ENCODE measurements at places on chromosomes 16 and 17.

- DNase-seq, result no peak
These were observed 4.0 kb downstream of the CD300H start for GRCh38 chr17:74563358-74563757.

DNA sequence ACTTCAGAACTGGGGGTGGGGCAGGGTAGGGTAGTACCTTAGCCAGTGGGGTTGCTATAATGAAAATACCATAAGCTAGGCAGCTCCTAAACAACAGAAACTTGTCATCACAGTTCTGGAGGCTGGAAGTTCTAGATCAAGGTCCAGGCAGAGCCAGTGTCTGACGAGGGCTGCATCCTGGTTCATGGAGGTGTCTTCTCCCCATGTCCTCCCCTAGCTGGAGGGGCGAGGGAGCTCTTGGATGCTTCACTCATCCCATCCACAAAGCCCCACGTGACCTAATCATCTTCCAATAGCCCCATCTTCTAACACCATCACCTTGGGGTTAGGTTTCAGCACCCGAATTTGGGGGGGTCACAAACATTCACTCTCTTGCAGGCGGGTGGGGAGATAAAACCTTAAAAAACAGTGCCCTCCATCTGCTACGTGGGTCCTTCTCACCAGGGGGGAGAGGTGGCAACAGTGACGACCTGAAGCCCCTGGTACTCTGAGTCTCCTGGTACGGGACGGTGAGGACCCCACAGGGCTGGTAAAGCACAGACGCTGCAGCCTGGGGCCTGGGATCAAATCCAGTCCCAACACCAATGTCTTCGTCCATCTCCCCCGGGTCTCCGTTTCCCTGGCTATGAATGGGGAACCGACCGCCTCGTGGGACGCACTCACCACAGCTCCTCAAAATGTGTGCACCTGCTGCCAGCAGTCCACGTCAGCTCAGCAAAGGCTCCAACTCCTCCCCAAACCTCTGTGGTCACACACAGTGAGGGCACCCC is 22.8 kb downstream of the RAB40B start:
- DNase-seq, result no peak

DNA sequence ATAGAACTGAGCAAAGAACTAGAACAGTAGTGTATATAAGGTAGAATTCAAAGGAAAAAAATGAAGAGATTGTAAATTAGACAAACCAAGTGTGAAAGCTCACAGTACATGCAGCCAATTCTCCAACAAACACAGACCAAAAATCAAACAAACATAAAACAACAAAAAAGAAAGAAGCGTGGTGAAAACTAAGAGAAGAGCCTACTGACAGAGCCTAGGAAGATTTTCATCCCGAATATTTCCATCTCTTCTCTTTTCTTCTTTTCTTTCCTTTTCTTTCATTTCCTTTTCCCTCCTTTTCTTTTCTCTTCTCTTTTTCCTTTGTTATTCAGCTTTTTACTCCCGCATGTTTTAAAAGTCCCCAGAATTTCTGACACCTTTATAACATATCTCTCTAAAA is 1103.6 kb downstream of the CDH8 start:
- DNase-seq, result no peak

GRCh38 chr16:11205754-11206581 is 50.0 kb downstream of the SOCS1 start:
- no peak for DNase-seq

GRCh38 chr17:34302636-34303035 is 16.6 kb upstream of the CCL8 start:
- no peak for DNase-seq

DNA sequence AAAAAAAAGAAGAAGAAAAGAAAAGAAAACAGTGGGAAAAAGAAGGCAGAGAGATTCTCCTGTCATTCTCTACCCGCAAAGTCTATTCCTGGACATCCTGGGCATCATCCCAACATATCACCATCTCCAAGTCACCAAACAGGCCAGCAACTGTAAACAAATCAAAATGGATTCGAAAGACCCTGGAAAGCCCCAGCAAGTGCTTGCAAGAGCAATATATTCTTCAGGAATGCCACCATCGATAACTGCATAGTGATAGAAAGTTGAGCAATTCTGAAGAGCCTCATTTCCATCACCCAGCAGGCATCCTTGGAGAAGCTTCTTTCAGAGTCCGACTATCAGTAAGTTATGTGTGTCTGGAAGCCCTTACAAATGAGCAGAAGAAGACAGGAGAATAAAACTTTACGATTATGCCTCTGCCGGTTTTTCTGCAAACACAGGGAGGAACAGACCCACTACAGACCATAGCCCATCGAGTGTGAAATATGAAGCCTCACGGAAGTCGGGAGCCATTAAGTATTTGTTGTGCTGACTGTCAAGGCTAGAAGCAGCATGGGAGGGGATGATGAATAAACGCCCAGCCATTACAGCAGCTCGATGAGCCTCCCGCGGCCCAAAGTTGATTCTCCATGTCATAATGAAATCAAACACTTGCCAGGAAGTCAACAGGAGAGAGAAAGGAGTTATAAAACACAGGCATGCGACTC is 64.5 kb upstream of the SEC14L1 start:
- DNase-seq, result no peak

GRCh38 chr17:4318596-4318995 is 47.9 kb downstream of the UBE2G1 start:
- no peak for DNase-seq

DNA sequence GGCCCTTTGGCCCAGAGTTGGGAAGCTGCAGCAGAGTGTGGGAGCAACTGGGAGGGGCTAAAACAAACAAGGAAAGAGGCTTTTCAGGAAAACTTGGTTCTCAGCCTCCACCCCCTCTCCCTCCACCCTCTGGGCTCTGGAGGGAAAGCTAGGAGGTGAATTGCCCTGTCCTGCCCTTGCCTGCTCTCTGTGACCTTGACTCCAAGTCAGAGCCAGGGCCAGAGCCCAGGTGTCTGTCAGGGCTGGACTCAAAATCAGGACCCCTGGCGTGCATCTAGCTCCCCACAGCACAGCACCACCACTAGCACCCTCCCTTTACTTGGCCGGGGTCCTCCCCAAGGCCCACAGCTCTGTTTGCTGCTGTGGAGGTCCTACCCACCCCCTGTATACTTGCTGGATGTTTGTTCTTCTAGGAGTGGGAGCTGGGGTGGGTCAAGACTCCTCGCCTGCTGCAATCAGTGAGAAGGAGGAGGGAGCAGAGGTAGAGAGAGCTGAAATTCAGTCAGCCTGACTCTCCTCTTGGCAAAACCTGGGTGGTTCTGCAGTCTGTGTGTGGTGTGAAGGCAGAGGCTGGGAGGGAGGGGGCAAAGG is 2.8 kb upstream of the NR1D1 start:
- no peak for DNase-seq

GRCh38 chr17:4248504-4249277 is 15.1 kb downstream of the ANKFY1 start:
- DNase-seq, result no peak

DNA sequence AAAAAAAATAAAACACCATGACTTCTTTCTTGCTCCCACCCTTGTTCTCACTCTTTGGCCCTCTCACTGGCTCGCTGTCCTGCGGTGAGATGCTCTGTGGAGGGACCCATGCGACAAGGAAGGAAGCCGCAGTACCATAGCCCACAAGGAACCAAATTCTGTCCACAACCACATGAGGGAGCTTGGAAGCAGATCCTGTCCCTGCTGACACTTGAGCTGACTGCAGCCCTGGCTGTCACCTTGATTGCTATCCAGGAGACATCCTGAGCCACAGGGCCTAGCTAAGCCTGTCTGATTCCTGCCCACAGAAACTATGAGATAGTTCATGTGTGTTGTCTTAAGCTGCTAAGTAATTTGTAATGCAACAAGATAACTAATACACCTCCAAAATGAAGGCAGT is 4.8 kb upstream of the MT2A start:
- peak; percentile 23 for DNase-seq

DNA sequence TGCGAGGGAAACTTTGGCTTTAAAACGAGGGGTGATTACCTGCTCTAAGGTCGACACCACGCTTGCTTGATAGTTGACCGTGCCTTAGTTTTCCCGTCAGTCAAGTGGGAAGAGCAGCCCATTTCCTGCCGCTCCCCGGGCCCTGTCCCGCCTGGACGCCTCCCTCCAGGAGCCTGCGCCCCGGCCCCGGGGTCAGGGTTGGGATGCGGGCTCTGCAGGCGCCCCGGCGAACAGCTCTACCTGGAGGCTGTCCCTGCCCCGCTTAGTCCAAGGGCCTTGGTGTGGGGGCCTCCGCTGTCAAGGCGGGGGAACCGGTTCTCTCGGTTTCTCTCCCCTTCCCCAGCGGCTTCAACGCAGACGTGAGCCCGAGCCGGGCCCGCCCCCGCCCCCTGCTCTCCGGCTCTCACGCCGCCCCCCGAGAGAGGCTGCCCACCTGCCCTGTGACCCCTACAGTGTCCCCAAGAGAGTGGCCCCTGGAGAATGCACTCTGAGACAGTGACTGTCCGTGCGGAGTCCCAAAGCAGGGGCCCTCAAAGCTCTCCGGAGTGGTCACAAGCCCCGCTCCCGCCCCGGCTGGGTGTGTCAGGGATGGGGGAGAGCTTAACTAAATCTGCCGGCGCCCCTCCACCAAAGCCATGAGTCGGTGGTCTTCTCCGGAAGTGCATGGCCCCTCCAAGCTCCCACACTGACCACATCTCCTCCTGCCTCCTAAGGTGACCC is 117.4 kb upstream of the SMURF2 start:
- no peak for DNase-seq

DNA sequence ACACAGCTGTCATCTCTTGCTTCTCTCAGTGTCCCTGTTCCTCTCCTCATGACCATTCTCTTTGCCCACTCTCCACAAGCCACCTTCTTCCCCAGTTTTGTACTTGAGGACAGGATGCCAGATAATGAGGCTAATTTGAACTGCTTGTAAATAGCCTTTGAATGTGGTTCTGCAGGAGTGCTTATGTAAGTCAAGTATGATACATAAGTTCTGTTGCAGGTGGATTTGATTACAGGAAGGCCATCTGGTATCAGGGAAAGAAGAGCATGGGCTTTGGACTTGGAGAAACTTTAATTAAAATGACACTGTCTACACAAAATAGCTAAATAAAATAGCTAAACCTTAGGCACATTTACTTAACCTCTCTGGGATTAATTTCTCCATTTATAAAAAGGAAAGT is 120.2 kb upstream of the HLF start:
- DNase-seq, result no peak

GRCh38 chr16:73031155-73031866 is 16.6 kb downstream of the ZFHX3 start:
- no peak for DNase-seq

- no peak for DNase-seq
These were observed 346.2 kb downstream of the FOXL1 start for GRCh38 chr16:86924537-86924936.

DNA sequence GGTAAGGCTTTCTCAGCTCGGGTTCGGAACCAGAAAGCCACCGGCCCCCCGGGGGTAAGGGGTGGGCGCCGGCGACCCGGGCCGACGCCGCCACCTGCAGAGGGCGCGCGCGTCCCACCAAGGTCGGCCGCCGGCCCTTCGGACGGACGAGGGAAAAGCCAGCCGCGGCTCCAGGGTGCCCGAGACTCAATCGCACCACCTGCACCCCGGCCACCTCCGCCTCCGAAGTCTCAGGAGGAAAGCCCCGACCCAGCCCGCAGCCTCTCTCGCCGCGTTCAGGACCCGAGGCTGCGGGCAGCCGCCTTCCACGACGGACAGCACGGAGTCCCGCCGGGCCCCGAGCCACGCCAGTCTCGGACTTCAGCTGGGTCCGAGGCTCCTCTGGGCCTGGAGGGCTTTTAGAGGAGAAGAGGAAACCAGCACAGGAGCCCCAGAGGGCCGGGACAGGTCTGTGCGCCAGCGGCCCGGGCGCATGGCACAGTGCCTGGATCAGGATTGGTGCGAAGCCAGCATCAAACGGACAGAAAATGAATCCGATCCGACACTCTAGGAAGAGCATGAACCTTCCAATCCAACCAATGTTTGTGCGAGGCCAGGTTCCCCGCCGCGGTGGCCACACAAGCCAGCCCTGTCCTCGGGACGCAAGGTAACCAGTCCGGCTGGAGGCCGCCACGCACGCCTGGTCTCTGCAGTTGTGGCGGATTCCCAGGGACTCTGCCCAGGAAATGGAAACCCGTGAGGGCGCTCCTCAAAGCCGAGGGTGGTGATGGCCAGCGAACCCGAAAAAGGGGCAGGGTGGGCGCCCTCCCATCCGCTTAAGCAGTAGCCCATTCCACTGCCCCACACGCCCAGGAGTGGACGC is 6.7 kb downstream of the CBX8 start:
- DNase-seq, result no peak

GRCh38 chr16:79171931-79172705 is 428.4 kb downstream of the MAF start:
- DNase-seq, result no peak

DNA sequence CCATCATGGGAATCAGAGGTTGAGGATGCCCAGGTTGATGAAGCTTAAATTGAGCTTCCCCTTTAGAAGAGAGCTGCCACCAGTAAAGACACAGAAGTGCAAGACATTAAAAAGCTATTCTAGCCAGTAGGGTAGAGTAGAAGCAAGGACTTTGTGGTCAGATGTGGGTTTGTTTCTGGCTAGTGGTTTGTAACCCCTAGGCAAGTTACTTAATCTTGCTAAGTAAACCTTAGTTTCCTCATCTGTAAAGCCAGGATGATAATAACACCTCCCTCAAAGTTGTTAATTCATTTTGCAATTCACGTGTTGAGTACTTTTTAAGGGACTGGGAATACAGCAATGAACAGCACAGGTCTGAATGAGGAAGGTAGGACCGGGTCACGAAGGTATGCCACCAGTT is 3.6 kb downstream of the SNTB2 start:
- no peak for DNase-seq

DNA sequence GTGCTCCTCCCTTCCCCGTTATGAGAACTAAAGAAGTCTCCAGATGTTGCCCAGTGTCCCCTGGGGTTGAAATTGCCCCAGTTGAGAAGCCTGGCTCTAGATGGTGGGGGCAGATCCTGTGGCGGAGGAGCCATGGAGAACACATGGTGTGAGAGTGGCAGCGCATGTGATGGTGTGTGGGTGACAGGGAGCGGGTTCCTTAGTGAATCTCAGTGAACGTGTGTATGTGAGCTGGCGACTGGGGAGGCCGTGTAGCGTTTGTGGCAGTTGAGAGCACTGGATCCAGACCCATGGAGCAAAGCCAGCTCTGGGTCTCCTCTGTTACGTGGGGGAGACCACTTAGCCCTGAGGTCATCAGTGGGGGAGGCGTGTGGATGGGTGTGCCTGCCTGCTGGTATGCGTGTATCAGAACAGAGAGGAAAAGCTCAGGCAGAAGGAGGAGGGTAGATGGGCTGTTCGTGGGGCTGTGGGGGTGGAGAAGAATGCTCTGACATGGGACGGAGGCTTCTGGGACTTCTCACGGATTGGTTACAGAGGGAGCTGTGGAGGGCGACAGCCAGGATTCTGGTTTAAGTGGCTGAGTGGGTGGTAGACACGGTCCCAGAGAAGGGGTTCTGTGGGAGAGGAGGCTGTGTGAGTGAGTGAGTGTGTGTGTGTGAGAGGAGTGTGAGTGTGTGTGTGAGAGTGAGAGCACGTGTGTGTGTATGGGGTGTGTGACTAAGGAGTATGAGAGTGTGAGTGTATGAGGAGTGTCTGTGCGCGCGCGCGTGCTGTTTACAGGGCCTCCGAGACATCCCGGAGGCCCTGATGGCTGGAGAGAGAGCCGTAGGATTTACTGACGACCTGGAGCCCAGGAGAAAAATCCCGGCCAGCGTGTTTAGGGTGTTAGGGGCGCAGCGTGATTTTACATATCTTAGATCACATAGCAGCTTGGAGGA is 193.8 kb downstream of the SNX29 start:
- no peak for DNase-seq

Measured in activated CD4-positive, alpha-beta T cell treated with anti-CD3 and anti-CD28 coated beads for 48 hours (primary cell).